ENCODE measurements at places on chromosomes 4 and X.

- no peak for DNase-seq
These were observed 81.9 kb downstream of the HMGB2 start for GRCh38 chr4:173252024-173252935.

GRCh38 chrX:50798783-50799182 is 15.2 kb downstream of the SHROOM4 start:
- no peak for DNase-seq

- DNase-seq: no peak
These were observed 437.7 kb upstream of the FRG1 start for GRCh38 chr4:189502841-189503435.

GRCh38 chr4:52201715-52202114 is 150.6 kb downstream of the SPATA18 start:
- DNase-seq: no peak

DNA sequence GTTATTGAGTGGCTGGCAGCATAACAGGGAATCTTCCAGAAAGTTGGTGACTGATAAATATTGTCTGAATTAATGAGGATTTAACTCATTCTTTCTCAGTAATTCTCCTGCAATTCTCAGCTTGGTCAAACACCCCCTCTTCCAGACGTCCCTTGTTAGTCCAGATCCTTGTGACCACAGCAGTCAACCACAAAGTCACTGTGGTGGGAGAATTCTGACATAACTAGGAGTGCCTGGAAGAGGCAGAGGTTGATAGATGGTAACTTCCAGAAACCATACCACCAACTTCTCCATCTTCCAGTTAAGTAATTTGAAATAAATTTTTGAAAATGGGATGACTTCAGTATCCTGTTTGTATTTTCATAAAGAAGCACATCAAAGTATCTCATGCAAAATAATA is 90.1 kb downstream of the CEP44 start:
- no peak for DNase-seq

All from activated T-cell treated with anti-CD3 and anti-CD28 coated beads for 1 hour (primary cell).